ENCODE measurements at places on chromosomes 6 and 20.

GRCh38 chr6:119510246-119510645 lies 160.7 kb upstream of the MAN1A1 start:
- DNase-seq: no peak

DNA sequence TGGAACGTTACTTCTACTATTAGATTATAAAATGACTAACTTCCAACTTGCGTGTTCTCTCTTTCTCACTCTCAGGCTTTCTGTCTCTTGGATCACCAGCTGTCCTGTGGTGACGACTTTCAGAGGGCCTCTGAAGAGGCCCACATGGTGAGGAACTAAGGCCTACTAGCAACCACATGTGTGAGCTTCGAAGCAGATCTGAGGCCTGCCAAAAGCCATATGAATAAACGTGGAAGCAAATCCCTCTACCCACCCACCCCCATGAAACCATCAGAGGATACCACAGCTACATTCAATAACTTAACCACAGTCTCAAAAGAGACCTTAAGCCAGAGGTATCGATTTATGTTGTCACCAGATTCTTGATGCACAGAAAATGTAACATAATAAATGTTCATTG lies 13.5 kb upstream of the BMP5 start:
- DNase-seq: no peak

DNA sequence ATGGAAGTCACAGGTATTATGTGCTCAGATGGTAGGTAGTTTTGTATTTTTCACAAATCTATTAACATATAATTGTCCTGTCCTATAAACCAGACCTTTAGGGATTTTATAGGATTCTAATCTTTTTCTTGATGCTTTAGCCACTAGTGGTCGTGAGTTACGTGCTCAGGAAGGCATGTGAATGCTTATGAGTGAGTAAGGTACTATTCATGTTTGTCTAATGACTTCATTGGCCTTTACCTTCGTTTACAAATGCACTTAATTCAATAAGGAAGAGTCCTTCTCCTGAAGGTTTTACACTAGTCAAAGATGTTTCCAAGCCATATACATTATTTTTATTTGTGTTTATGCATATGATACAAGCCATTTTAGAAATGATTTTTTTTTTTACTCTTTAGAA lies 23.0 kb downstream of the PACRG start:
- peak; percentile 50 for DNase-seq

- DNase-seq: no peak
Observed at GRCh38 chr20:18166950-18167349, 29.3 kb downstream of the KAT14 start.

- DNase-seq: no peak
Observed at GRCh38 chr6:41228616-41229015, 467 bp downstream of the TREML4 start.

DNA sequence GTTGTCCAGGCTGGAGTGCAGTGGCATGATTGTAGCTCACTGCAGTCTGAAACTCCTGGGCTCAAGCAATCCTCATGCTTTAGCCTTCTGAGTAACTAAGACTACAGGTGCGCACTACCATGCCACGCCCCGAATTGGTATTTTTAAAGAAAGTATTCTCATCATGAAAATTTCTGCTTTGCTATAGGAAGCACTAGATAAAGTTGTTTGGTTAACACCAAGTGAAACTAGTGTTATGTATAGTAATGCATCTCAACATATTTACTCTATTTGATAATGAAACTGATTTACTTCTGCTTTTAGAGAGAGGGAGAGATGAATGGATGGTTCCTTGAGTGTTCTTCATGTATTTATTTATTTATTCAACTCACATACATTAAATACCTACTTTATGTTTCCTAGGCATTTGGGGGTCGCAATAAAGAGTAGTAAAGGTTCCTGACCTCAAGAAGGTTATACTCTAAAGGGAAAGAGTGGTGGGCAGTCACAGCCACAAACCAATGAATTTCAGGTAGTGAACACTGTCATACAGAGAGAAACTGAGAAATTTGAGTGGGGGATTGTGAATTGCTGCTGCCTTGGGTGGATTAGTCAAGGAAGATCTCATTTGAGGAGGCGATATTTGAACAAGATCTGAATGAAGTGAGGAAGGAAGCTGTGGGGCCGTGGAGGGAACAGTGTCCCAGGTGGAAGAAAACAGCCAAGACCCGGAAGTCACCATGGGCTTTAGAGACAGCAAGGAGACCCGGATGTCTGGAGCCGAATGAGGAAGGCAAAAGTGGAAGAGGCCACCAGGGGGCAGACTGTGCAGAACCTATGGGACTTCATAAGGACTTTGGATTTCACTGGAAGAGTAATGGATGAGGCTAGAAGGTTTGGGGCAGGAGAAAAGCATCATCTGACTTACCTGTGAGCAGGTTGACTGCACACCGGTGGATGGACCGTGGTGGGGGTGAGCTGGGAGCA lies 185.6 kb downstream of the TSHZ2 start:
- DNase-seq: peak; percentile 63

- peak; percentile 93 for DNase-seq
Observed at GRCh38 chr20:36861875-36862801, 13.8 kb upstream of the TLDC2 start.

DNA sequence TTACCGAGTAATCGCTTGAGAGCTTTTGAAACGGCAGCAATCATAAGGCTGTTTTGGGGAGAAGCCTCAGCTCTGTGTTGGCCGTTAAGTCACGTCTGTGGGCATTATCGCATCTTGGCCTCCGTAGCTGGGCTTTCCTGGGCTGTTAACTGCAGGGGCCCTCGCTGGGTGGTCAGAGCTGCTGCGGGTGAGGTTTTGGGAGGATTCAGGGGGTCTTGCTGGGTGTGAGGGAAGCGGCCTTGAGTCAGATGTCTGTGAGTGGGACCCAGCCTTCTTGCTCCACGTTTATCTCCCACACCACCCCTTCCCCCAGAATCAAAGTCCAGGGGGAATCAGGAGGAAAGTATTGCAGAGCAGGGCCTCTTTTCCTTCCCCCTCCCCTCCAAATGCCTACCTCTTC lies 3.2 kb upstream of the APCDD1L start:
- no peak for DNase-seq

- DNase-seq: no peak
Observed at GRCh38 chr6:157908369-157909281, 73.0 kb upstream of the SYNJ2 start.

- peak; percentile 66 for DNase-seq
Observed at GRCh38 chr6:157614026-157614568, 208.9 kb upstream of the SNX9 start.

DNA sequence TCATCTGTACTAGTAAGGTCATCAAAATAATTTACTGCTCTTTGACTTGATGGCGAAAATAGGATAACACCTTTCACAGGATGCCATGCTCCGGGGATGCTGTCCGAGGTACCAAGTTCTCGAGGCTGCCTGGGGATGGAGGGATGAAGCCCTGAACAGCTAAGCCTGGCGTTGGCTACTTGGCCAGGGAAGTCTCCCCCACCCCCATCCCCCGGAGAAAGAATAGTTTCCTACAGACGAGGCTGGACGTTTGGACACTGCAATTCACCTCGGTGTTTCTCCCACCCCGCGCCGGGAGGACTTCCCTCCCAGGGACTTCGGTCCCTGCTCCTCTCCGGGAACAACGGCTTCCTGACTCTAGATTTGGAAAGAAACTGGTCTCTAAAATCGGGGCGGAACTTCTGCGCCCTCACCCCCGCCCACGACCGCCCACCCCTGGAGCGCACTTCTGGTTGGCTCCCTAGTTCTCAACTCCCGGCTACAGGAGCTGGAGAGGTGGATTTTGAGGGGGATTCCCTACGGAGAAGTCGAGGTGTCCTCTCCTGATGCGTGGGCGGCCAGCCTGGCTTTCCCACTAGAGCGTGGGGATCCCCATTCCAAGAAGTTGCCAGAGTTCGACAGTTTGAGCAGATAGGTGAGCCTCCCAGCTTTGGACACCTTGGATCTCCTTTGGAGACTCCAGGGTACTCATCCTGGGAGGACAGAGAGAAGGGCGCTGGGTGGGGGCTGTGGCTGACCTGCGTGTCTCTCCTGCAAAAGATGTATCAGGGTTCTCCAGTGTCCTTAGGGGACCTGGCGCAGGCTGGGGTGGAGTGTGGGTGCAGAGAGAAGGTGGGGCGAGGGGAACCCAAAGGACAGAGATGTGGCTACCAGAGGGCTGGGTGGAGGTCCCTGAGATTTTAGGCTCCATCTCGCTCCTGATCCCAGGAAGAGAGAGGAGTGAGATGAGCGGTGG lies 1.1 kb downstream of the PCSK2 start:
- no peak for DNase-seq

GRCh38 chr6:30749554-30750378 lies 5.4 kb upstream of the IER3 start:
- DNase-seq: peak; percentile 76

DNA sequence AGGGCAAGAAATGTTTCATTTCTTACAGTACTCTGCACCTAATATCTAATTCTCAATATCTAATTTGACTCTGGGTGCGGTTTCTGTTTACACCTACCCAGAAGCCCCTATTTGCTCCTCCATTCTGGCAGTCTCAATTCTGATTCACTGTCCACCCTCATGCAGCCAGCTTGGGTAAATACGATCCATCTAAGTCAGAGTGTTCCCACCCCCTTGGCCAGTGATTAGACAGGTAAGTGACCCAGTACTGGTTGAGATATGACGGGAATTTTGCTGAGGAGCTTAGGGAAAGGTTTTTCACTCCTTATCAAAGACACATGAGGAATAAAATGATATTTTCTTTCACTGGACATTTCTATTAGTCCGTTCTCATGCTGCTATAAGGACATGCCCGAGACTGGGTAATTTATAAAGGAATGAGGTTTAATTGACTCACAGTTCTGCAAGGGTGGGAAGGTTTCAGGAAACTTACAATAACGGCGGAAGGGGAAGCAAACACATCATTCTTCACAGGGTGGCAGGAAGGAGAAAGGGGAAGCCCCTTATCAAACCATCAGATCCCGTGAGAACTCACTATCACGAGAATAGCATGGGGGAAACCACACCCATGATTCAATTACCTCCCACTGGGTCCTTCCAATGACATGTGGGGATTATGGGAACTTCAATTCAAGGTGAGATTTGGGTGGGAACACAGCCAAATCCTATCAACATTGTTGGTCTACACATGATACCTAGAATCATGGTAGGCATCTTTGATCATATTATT lies 29.4 kb downstream of the GLO1 start:
- peak; percentile 23 for DNase-seq

- DNase-seq: no peak
Observed at GRCh38 chr6:79810871-79811270, 136.5 kb downstream of the ELOVL4 start.

GRCh38 chr20:15645816-15646215 lies 927.4 kb downstream of the KIF16B start:
- DNase-seq: no peak

- no peak for DNase-seq
Observed at GRCh38 chr6:1913577-1913976, 303.9 kb downstream of the FOXC1 start.

DNA sequence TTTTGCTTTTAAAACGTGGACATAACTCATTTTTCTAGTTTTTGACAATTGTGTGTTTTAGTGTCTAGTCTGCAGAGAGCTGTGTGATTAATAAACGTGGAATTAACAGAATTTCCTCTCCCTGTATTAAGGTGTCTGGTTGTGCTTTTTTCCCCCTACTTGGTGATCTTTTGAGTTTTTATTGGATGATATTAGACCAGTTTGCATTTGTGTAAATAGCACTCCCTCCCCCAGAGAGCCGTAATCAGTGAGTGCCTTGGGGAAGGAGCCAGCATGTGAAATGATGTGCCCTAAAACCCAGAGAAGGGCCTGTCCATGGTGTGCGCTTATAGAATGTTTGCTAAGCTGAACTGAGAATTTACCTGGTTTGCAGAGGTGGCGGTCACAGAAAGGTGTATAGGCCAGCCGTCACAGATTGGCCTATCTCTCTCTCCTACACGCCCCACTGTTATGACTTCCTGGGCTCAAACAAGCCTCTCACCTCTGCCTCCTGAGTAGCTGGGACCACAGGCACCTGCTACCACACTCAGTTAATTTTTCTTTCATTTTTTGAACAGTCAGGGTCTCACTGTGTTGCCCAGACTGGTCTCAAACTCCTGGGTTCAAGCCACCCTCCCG lies 42.4 kb downstream of the ALDH5A1 start:
- DNase-seq: no peak

Measured in Daoy (cell line).